NCI-H187 treated with DMSO at 0.1 percent for 48 hours (cell line): ENCODE measurements at places on chromosomes 2 and 18.

GRCh38 chr2:8132351-8132831, 549.5 kb upstream of the ID2 start:
- no peak for DNase-seq

GRCh38 chr2:212181646-212182045, 357.0 kb downstream of the ERBB4 start:
- no peak for DNase-seq

- DNase-seq = no peak
These were observed 68.7 kb downstream of the VWA3B start for GRCh38 chr2:98155716-98156115.

DNA sequence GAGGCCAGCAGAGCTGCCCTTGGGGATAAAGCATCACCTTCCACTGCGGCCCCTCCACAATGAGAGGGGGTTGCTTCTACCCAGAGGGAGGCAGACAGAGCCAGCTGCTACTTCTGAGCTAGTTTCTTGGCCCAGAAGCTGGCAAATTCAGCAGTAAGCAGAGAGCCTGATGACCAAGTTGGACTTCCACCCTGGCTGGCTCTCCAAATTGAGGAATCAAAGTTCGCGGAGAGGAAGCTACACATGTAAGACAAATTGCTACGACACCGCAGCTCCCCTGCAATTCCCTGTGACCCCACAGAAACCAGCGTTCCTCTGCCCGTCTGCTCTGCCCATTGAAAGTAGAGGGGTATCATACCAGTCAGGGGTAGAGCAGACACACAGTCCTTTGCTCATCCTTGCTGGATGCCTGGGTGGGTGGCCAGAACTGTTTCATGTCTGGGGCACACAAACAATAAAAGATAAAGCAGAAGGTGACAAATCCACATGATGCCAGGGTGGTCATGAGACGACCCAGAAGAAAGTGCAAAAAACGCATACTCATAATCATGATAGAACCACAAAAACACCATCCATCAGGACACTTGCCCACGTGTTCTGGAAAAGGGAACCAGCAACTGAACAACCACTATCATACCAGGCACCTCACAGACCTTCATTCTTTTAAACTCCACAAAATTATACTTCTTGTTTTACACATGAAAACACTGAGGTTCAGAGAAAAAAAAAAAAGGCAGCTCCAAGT, 5.4 kb downstream of the TFCP2L1 start:
- no peak for DNase-seq

DNA sequence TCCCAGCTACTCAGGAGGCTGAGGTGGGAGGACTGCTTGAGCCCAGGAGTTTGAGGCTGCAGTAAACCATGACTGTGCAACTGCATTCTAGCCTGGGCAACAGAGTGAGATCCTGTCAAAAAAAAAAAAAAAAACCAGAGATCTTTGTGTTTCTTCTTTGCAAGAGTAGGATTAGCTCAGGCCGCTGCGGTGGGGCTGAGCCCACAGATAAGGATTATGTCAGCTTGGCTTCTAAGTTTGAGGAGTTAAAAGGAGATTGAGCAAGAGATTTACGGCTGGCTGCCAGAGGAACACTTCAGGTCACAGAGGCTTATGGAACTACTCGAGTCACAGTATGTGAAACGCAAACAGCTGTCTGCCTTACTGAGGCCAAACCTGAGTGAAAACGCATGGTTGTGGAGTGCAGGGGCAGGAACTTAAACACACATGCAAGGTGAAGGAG, 146.7 kb upstream of the L3MBTL4 start:
- no peak for DNase-seq

DNA sequence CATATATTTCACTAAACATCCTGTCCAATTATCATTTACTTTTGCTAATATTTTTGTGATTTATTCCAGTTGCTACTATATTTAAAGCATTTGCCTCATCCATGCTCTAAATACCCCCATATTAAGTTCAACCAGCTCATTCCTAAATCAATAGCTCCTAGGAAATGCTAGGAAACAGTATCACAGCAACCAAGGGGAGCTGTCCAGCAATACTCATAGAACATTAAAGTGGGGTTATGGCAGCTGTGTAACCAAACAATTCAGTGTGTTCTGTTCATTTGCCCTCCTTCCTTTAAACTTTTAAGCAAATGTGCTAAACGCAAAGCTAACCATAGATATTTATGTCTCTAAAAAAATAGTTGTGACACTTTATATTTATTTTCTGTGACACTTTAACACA, 41.1 kb downstream of the ACVR1C start:
- DNase-seq = no peak

DNA sequence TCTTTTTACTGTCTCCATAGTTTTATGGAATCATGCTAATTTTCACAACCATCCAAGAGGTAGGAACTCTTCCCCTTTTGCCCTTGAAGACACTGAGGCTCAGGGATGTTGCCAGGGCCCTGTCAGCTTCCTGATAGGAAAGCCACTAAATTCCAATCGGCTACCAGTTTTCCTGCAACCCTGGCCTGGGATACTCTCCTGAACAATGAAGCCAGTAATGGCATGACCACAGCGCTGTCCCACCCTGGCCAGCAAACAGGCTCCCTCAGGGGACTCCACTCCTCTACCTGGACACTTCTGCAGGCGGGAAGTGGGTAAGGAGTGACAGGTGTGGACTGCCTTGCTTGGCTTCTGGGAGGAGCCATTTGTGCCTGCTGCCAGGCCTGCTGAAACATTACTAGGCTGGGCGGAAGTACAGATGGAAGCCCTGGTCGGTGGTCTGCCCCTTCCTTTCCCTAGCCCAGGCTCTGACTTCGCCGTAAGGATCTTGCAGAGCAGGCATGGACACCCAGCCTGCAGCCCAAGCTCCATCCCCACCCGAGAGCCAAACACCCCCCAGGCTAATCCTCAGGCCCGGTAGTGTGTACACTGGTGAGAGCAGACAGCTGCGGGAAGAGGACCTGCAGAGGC, 78.8 kb upstream of the SMAD2 start:
- no peak for DNase-seq

DNA sequence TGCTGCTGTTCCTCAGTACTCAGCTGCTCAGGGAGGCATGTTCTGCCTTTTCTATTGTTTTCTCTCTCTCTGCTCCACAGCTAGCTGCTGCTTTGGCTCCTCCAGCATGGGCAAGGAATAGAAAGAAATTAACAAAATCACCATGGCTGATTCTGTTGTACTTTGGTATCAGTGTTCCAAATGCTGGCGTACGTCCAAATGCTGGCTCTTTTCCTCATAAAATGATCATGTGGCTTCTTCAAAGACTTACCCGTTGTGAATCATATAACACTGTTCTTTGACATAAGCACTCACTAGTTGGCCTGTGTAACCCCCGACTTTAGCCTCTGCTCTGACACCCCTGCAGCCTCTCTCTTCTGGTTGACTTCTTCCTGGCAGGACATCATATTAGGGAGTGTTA, 547.6 kb downstream of the CPS1 start:
- DNase-seq = no peak
